ENCODE measurements at places on chromosomes 16 and 17.

DNA sequence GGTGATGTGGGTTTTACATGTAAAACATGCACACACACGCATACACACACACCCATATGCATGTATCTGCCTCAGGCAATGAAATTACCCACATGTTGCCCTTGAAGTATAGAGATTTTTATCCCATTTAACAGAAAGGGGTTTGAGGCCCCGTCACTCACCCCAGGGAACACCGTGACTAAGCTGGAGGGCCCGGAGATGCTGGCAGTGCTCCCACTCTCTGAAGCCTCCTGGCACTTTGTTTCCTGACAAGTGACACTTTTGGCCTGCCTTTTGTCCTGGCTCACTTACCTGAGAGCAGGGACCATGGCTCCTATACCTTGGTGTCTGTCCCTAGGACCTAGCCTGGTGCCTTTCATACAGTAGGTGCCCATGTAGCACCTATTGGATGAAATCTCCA is 50.0 kb upstream of the TNRC6C start:
- no peak for DNase-seq

GRCh38 chr17:34400301-34400931 is 37.4 kb upstream of the CCL1 start:
- no peak for DNase-seq

- no peak for DNase-seq
These were observed 87.4 kb upstream of the CBX4 start for GRCh38 chr17:79926605-79927135.

GRCh38 chr17:32258383-32259140 is 7.1 kb upstream of the RHBDL3 start:
- no peak for DNase-seq

DNA sequence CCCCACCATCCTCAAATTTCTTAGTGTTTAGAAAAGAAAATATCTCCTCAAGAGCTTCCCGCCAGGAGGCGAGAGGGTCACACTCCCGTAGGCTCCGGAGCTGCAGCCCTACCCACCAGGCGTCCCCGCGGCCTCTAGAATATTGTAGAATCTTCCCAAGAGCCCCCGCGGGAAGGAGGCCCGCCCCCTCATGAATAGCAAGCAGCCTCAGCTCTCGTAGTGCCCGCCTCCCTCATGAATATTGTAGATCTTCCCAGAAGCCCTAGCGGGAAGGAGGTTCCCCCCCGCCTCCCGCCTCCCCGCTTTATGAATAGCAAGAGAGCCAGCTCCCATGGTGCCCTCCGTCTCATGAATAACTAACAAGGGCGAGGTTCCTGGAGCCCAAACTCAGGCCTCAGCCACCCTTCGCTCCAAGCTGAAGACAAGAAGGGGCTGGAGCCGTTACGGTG is at the start of gene FBXO47:
FBXO47 (minus strand) TSS at position 114 of the 449 bp plus-strand sequence. CDS start 4,378 bp downstream, outside the sequence.
- DNase-seq, result peak; percentile 64

- no peak for DNase-seq
These were observed 386 bp downstream of the CIAO3 start for GRCh38 chr16:740459-740763.

- no peak for DNase-seq
These were observed 18.0 kb downstream of the HLF start for GRCh38 chr17:55282741-55283140.

DNA sequence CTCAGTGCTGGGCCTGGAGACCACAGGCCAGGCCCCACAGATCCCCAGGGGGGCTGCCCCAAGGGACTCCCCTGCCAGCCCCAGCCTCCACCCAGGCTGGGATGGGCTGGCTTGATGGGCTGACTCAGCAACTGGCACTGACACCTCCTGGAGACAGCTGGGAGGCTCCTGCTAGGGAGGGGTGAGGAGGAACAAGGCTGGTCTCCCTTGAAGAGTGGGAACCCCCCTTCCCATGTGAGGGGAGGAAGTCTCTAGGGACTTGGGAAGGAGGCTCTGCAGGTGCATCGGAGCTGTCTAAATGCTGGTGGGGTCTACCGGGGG is 10.4 kb downstream of the NHERF1 start:
- no peak for DNase-seq

- no peak for DNase-seq
These were observed 26.6 kb downstream of the PEMT start for GRCh38 chr17:17564896-17565295.

DNA sequence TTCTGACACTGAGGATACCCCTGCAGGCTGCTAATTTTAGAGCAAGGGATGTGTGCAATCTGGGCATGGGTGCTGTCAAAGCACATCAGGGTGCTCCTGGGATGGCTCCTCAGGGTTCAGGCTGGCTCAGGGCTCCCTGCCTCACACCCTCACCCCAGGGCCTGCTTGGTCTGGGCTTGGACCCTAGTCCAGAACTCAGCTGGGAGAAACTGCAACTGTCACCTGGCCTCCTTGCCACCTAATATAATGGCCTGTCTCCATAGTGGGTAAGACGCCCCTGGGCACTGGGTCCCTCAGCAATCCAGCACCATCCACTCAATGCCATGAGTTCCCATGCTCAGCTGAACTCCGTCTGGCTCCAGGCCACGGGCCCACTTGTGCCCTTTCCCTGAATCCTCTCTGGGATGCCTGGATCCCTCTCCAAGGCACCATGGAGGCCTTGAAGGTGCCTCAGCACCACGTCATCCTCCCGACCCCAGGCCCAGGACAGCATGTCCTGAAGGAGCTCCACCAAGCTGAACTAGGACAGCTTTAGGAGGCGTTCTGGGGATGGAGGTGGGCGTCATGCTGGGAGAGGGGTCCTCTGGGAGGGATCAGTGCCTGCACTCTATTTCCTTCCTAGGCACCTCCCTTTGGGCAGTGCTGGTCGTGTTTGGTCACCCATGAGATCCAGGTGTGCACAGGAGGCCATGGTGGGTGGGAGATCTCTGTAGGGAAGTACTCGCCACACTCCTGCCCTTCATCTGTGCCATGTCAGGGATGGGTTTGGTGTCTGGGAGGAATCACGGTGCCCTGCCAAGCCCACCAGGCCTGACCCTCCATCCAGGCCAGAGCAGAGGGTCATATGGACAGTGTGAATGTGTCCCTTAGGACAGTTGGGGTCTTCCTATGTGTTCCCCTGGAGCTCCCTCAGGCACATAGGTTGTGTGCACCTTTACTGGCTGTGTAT is 1688.4 kb downstream of the TP53TG3F start:
- DNase-seq, result no peak

- DNase-seq, result no peak
These were observed 469.6 kb upstream of the HSBP1 start for GRCh38 chr16:83338138-83338537.

- DNase-seq, result no peak
These were observed 48.0 kb upstream of the RBFOX3 start for GRCh38 chr17:79658811-79659207.

- no peak for DNase-seq
These were observed 44.3 kb upstream of the GNG13 start for GRCh38 chr16:844638-845350.

GRCh38 chr16:22861580-22861979 is 47.6 kb downstream of the HS3ST2 start:
- no peak for DNase-seq

DNA sequence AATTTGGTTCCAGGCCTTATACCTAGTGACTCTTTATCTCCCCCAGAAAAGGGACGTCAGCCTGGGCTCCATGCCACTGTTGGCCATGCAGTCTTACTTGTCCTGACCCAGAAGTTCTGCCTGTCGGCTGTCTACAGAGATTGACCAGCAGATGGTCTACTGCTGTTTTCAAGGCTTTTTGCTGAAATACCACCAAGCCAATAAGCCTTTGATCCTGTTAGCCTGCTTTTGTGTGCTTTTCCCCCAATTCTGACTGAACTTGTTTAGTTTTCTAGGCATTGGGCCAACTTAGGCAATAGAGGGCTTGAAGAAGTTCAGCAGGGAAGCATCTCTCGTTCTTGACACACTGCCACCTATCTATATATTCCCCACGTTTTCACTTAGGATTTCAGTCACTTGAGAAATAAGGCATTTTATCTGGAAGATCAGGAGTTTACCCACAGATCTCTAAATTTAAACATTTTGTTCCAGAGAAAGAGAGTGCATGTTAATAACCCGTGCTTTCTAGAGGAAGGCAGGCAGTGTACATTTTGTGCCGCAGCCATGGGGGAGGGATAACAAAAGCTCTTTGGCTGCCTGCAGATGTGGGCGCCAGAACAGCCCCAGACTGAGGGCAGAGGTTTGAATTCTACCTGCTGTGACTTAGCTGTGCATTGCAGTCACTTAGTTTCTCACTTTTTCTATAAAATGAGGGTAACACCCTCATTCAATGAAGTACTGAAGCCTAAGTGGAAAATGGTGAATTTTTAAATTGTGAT is 12.3 kb upstream of the CARMIL2 start:
- DNase-seq, result no peak

GRCh38 chr17:19867079-19867328 is 732 bp downstream of the ULK2 start:
- no peak for DNase-seq

DNA sequence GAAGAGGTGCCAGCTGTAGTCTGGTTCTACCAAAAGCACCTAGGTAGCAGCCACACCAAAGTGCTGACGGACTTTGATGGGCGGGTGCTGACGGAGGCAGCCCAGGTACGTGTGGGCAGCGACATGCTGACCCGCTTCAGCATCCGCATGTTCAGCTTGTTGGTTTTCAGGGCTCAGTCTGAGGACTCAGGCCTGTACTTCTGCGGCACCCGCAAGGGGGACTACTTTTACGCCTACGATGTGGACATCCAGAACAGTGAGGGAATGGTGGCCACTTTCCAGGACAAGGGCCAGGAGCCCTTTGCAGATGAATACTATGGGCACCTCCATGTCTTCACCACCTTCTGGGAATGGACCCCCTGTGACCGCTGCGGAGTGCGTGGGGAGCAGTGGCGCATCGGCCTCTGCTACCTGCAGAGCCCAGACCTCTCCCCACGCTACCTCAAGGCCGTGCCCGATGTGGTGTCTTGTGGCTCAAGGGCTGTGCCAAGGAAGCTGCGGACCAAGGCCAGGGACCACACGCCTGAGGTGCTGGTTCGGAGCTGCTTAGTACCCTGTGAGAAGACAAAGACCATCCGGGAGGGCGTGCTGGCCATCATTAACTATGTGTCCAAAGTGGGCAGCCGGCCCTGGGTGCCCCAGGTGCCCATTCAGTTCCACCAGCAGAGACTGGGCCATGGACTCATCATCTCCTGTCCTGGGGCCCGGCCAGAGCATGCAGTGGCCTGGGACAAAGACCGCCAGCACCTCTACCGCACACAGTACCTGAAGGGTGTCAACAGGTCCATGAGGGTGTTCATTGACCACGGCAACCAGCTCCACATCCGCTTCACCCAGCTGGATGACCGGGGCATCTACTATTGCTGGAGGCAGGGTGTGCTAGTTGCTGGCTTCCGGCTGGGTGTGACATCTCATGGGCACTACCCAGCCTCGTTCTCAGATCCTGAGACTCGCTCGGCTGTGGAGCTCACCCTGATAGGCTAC is 5.0 kb upstream of the EFTUD2 start:
- DNase-seq, result no peak

GRCh38 chr17:40230670-40231069 is 11.6 kb downstream of the WIPF2 start:
- DNase-seq, result no peak

DNA sequence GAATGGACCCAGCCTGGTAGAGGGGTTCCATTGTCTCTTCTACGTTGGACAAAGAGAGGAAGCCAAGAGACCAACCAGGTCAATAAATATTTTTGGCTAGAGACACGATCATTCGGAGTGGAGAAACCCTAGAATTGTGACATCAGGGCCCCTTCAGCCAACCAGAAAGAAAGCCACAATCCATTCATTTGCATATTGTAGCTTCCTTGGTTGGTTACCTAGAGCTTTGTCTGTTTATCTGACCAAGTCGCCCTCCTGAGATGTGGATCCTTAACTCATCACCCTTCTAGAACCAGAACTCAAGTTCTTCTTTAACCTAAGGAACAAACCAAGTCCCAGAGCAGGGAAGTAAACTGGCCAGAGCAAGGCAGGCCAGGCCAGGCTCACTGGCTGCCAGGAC is at the start of gene CCDC182:
CCDC182 (minus strand) TSS at position 58 of the 400 bp plus-strand sequence; CDS start at position 31, 27 bp downstream.
- DNase-seq, result no peak

DNA sequence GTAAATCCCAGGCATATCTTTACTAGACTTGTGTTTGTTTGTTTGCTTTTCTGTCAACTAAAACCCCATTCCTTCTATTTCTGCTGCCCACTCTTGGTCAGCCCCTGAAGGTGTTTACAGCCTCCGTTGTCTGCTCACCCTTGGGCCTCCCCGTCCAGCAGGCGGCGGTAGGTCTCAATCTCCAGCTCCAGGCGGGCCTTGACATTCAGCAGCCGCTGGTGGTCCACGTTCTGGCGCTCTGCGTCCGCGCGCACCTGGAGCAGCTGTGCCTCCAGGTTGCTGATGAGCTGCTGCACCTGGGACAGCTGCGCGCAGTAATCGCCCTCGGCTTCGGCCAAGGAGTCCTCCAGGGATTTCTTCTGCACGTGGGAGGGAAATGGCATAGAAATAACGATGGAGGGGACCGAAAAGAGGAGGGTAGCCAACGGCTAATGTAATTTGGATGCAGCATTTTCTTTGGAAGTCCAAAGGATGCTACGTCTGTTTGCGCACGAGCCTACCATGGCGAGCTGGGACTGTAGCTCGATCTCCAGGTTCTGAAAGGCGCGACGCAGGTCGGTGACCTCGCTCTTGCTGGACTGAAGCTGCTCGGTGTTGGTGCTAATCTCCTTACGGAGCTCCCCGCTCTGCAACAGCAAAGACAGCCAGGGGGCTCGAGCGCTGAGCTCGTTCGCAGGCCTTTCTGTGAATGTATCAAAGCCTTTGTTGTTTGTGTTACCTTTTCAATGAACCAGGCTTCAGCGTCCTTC is 3.9 kb downstream of the KRT12 start:
- DNase-seq, result no peak
